ENCODE measurements at places on chromosomes 4 and X. TPM values are rescaled to one million over a fixed set of nuclear protein-coding genes. Genes with fewer than 3 reads are reported as not detected.

The CENPI gene
- 5.5 TPM for total RNA-seq

The GPR34 gene
- total RNA-seq, result not detected

The UCHL1 gene
- 168 TPM for total RNA-seq

The MAP7D2 gene
- 0.10 TPM for total RNA-seq

The MAD2L1 gene
- total RNA-seq, result 7.7 TPM

The LRIT3 gene
- 0.13 TPM for total RNA-seq

The GYPA gene
- not detected for total RNA-seq

The TNIP3 gene
- not detected for total RNA-seq

The KANTR gene
- total RNA-seq, result 13.7 TPM

The CLCN4 gene
- 3.7 TPM for total RNA-seq

The YTHDC1 gene
- total RNA-seq, result 82.8 TPM

The DCK gene
- total RNA-seq, result 16.7 TPM

The DEFB131A gene
- total RNA-seq, result not detected

The GUCY1A1 gene
- total RNA-seq, result 11.5 TPM

The REST gene
- total RNA-seq, result 61.1 TPM

The BRS3 gene
- total RNA-seq, result not detected

The KLKB1 gene
- not detected for total RNA-seq

The MAGEB2 gene
- total RNA-seq, result not detected

The GLRA2 gene
- total RNA-seq, result not detected

The ADRA2C gene
- total RNA-seq, result 0.32 TPM

The CXorf58 gene
- total RNA-seq, result not detected
